ENCODE measurements at places on chromosomes 6 and 20. TPM values are rescaled to one million over a fixed set of nuclear protein-coding genes. Genes with fewer than 3 reads are reported as not detected.

GRCh38 chr20:44052166-44052565 lies 134.8 kb downstream of the JPH2 start:
- DNase-seq, result no peak

- DNase-seq, result no peak
These were observed 6.0 kb upstream of the ZBTB22 start for GRCh38 chr6:33323623-33323948.

DNA sequence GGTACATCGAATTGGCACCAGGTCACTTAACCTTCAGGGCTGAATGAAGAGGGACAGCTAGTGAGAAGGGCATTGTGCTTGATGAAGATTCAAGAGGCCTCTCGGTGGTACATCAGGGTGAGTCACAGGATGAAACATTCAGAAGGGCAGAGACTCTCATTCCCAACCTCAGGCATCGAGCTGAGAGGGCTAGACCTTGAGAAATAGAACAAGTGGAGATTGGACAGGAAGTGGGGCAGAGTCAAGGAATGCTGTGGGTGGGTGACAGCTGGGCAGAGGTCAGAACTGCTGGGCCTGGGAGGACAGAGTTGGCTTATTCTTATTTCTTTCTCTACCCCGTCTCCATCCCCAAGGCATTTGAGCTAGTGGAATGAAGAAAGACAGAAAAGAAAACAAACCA lies 126.0 kb downstream of the SCML4 start:
- no peak for DNase-seq

Gene UBE3D
- total RNA-seq, result 7.1 TPM

DNA sequence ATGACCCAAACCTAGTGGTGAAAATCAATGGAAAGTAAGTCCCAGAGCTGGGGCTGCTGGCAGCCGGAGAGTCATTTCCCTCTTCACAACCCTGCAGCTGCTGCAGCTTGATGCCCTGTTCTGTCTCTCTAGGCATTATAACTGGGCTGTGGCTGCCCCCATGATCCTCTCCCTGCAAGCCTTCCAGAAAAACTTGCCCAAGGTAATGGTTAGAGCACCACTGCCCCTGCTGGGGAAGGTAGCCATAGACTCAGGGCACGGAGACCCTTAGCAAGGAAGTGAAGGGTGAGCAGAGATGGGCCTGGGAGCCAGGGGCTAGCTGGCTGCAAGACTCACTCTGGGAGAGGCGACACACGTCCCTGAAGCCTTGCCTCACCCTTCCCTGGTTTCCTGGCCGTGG lies 12.0 kb downstream of the LPIN3 start:
- no peak for DNase-seq

DNA sequence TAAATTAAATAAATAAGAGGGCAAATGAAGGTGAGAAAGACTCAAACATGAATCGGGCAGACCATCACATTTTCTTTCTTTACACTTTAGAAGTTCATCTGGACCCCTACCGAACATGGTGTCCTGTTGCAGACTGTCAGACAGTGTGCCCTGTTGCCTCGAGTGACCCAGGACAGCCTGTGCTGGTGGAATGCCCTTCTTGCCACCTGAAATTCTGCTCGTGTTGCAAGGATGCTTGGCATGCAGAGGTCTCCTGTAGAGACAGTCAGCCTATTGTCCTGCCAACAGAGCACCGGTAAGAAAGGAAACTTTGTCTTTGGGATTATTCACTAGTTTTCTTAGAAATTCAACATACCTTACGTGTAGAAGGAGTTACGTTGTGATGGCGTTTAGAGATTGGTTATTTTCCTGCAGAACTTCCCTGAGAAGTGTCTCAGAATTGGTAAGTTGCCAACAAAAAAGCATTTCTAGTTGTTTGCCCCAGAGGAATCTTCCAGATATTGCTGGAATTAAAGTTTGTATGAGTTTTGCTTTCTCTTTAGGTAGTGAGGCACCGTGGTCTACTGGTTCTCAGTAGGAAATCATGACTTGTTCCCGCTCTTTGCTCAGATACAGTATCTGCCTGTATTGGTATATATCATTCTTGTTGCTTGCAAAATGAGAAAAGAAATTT lies 70.1 kb downstream of the RNF144B start:
- DNase-seq, result no peak

DNA sequence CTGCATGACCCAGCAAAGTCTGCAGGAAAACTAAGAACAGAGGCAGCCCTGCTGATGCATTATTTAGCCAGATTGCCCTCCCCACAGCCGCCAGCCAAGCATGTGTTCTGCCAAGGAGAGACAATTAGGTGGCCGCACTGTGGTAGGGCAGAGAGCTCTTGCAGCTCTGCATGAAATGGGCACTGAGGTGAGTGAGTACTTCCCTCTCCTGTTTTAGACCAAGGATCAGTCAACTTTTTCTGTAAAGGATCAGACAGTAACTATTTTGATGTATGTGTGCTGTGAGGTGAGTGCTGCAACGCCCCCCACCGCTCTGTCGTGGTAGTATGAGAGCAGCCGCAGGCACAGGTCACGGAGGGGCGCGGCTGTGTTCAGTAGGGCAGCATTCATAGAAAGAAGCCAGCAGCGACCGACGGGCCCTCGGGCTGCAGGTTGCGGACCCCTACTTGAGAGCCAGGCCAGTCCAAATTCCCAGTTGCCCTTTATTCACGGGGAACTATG lies 23.8 kb upstream of the FAM50B start:
- DNase-seq, result no peak

Gene LGSN
- total RNA-seq, result not detected

Gene SLC17A2
- total RNA-seq, result 0.07 TPM

Gene OR12D3
- total RNA-seq, result not detected

GRCh38 chr6:134491477-134491876 lies 173.6 kb upstream of the SGK1 start:
- DNase-seq, result no peak

DNA sequence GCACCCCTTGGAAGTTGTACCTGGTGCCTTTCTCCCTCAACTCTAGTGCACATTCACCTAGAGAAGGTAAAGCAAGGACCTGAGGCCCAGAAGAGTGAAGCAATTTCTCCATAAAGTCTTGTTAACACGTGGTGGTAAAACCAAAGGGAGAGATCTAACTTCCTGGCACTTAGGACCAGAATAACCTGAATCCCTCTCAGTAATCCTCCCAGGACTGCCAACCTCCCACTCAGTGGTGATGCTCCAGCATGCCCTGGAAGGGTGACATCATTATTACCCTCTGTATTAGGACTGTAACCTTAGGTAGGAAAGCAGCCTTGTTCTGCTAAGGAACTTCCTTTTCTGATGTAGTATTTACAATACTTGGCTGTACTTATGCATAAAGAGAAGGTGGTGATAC lies 330.6 kb upstream of the MARCKS start:
- no peak for DNase-seq

DNA sequence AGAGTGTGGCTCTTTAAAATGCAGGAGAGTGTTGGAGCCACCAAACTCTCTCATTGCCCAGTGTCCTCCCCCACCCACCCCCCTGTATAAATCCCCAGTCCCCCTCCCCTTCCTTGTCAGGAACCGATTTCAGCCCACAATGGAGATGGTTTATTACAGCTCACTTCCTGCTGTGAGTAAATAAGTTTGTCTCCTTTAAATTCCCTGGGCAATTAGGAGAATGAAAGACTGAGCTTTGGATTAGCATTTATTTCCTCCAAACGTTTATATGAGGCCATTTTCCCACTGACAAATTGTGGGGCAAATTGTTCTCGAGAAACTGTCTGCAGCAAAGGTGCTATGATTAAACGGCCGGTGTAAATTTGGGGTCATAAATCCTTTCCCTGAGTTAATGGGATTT lies 128.8 kb downstream of the DHX35 start:
- DNase-seq, result no peak

GRCh38 chr6:53922539-53922981 lies 127.8 kb downstream of the LRRC1 start:
- DNase-seq, result no peak

DNA sequence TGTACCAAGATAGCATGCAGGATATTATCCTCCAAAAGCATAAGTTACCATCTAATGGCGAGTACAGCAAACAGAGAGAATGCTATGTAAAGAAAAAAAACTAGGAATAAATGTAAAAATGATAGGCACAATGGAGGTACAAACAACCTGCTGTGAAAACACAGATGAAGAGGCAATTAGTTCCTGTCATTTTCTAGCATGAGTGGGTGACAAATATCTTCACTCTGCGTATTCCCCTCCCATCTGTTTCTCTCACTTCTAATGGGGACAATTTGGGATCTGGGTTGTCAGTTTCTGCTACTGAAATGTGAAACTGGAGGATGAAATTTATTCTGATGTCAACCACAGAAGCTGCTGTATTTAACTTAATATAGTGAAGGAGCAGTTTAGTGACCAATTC lies 11.7 kb upstream of the PTPRK start:
- DNase-seq, result no peak

GRCh38 chr20:49747707-49748524 lies 34.2 kb upstream of the B4GALT5 start:
- no peak for DNase-seq

- no peak for DNase-seq
These were observed 151.6 kb upstream of the GMDS start for GRCh38 chr6:2396846-2397630.

Gene OVOL2
- not detected for total RNA-seq

Gene TGM3
- not detected for total RNA-seq

GRCh38 chr6:122388945-122389344 lies 10.5 kb upstream of the HSF2 start:
- no peak for DNase-seq

DNA sequence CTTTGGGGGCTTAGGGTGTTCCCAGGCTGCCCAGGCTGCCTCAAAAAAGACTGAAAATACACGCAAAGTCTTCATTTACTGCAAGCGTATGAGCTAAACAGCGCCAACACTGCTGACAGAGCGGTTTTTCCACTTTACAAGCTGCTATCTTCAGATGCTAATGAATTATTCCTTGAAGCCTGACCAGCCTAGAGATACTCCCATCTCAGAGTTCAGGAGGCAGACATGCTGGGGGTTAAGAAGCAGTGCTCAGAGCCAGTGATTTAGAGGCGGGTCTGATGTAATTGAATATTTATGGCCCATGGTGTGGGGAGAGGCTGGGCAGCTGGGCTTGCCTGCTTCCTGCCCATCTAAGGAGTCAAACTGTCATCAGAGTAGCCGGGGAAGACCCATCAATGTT lies 241.4 kb downstream of the SLC24A3 start:
- no peak for DNase-seq

DNA sequence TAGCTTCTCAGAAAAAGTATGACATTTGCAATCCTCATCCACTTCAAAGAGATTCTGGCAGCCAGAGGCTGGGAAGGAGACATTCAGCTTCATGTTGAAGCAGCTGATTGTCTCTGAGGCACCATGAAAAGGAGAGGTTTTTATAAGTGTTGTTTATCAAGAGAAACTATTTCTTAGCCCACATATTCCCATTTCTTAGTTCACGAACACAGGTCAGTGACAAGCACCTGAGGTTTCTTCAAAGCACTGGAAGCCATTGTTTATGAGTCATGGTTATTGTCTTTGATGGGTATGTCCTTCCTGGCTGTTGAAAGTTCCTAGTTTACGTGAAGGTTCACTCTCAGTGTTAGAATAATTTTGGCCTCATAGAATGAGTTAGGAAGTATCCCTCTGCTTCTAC lies 3.0 kb upstream of the DDX43 start:
- DNase-seq, result no peak

Gene VSTM2L
- total RNA-seq, result not detected

- no peak for DNase-seq
These were observed 291.7 kb downstream of the SLC35F1 start for GRCh38 chr6:118198746-118199145.

Gene LIME1
- 10.2 TPM for total RNA-seq

- no peak for DNase-seq
These were observed 17.1 kb upstream of the MMP9 start for GRCh38 chr20:45991616-45992015.

DNA sequence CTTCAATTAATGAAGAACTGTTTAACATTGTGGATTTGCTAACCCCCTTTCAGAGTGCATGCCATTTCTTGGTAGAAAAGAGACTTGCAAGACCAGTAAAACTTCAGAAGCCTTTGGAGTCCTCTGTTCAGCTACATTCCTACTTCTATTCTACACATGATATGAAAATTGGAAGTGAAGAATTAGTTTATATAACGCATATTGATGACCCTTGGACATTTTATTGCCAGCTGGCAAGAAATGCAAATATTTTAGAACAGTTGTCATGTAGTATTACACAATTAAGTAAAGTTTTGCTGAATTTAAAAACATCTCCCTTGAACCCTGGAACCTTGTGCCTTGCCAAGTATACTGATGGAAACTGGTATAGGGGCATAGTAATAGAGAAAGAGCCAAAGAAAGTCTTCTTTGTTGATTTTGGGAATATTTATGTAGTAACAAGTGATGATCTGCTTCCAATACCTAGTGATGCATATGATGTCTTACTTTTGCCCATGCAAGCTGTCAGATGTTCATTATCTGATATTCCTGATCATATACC lies 3.3 kb downstream of the TDRD6 start:
- no peak for DNase-seq

DNA sequence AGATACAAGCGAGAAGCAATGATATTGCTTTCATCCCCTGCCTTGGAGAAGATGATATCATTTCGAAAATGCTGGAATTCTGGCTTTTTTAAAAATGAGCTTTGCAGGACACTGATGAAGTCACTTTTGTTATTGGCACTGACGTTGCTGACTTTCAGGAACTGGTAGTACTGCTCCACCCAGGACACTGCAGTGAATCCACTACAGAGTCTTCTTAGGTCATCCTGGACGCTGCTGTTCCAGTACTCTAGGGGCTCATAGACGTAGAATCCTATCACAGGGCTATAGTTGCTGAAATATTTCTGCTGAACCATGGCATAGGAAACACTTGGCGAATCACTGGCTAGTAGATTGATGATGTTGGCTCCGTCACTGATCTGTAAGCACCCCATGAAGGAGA lies 97.2 kb downstream of the OPN5 start:
- no peak for DNase-seq

DNA sequence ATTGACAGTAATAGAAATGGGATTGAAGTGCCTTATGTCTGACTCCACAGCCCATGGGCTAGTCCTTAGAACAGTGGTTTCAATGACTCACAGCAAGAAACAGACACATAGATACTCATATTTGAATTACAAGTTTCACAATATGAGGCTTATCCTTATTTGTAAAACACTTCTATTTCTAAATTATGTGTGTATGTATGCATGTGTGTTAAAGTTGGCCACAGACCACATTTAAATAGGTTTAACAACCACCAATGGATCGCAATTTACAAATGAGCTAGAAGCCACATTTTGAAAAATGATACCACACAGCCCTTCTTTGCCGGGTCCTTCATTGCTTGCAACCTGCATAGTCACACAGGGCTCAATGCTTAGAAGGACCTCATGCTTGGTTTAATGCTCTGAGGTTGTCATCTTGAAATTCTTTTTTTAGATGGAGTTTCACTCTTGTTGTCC lies 157.8 kb upstream of the PREP start:
- DNase-seq, result no peak

DNA sequence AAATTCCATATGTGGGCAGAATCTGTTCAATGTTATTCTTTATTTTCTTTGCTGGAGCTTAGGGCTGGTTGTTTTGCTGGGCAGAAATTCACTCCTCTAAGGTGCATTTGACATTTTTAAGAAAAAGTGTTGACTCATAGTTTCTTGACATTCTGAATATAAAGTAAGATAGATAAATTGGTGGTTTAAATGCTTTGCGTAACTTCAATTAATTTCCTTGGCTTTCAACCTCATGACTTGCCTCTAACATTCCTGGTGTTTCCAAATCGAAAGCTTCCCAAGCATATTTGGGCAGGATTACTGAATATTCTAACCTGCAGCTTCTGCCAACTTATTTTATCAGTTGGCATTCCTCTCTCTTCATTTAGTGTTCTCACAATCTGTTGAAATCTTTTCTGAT lies 718.7 kb upstream of the ADGRB3 start:
- DNase-seq, result no peak

All from activated CD4-positive, alpha-beta T cell treated with anti-CD3 and anti-CD28 coated beads for 36 hours (primary cell).